ENCODE measurements at places on chromosomes 12 and 14.

DNA sequence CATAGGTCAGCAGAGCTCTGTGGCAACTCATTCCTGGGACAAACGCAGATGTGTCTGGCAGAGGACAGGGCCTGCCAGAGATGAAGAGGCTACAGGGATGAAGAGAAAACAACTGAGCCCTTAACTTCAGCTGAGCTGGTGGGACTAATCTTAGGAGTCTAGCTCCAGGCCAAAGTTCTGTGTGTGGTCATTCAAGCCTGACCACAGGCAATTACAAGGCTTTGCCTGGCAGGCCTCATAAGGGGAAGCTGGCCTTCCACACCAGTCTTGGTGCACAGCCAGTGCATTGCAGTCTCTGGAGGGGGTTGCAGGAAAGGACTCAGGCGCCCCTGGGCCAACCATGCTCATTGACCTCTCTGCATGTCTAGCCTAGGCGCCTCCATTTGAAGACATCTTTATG, 127.6 kb upstream of the DAAM1 start:
- no peaks in the 10 kb centered on the region for H3K36me3 ChIP-seq
- DNase-seq: no peak
- H3K27me3 ChIP-seq: no peaks in the 10 kb centered on the region
- H3K4me1 ChIP-seq: no peaks in the 10 kb centered on the region
- H3K4me3 ChIP-seq: no peak overlapping the region
- no peak overlapping the region for H3K27ac ChIP-seq

DNA sequence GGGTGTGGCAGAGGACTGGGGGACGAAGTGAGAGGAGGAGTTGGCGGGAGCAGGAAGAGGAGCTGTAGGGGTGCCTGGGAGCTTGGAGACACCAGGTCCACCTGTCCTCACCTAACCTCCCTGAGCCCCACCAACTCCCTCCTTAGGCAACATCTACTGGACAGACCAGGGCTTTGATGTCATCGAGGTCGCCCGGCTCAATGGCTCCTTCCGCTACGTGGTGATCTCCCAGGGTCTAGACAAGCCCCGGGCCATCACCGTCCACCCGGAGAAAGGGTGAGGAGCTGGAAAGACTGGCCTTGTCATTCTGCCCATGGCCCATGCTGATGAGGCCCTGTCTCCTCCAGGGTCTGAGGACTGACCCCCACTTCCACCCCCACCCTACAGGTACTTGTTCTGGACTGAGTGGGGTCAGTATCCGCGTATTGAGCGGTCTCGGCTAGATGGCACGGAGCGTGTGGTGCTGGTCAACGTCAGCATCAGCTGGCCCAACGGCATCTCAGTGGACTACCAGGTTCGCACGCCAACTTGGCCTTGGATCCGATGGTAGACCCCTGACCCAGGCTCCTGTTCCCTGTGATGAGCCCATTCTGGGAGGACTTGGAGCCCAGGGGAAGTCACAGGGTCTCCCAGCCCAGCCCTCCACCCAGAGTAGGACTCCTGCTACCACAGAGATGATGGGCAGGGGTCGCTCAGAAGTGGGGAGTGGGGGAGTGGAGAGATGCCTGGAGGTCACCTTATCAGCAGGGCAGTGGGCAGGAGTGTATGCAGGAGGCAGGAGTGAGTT, 32.5 kb upstream of the NXPH4 start:
- H3K27me3 ChIP-seq: no peaks in the 10 kb centered on the region
- H3K4me1 ChIP-seq: peaks cover 5% of the 10 kb centered on the region
- H3K4me3 ChIP-seq: no peak overlapping the region
- H3K36me3 ChIP-seq: no peaks in the 10 kb centered on the region

- no peak overlapping the region for H3K27ac ChIP-seq
- no peaks in the 10 kb centered on the region for H3K27me3 ChIP-seq
- H3K4me3 ChIP-seq: no peak overlapping the region
Observed at GRCh38 chr14:79569072-79569471, 642.2 kb downstream of the DIO2 start.

- no peak overlapping the region for H3K4me3 ChIP-seq
- H3K4me1 ChIP-seq: peaks cover 23% of the 10 kb centered on the region
- H3K36me3 ChIP-seq: no peaks in the 10 kb centered on the region
- peak; percentile 22 for DNase-seq
- H3K27ac ChIP-seq: no peak overlapping the region
- no peaks in the 10 kb centered on the region for H3K27me3 ChIP-seq
Observed at GRCh38 chr14:55446127-55446736, 5.8 kb upstream of the TBPL2 start.

- peaks cover 3% of the 10 kb centered on the region for H3K4me1 ChIP-seq
- no peaks in the 10 kb centered on the region for H3K36me3 ChIP-seq
- H3K27me3 ChIP-seq: peaks cover 1% of the 10 kb centered on the region
- no peak for DNase-seq
Observed at GRCh38 chr14:77088219-77088618, 9.8 kb upstream of the CIPC start.

GRCh38 chr14:20499108-20499507, 6.2 kb upstream of the RNASE10 start:
- peaks cover 3% of the 10 kb centered on the region for H3K27me3 ChIP-seq
- no peaks in the 10 kb centered on the region for H3K36me3 ChIP-seq
- no peak overlapping the region for H3K27ac ChIP-seq
- H3K4me3 ChIP-seq: no peak overlapping the region

- H3K36me3 ChIP-seq: peaks cover 58% of the 10 kb centered on the region
- H3K4me3 ChIP-seq: peak overlapping the region; percentile 58
- peak overlapping the region; percentile 64 for H3K27ac ChIP-seq
- H3K4me1 ChIP-seq: peaks cover 34% of the 10 kb centered on the region
- no peak for DNase-seq
Observed at GRCh38 chr12:8946733-8947132, 2.7 kb downstream of the M6PR start.

DNA sequence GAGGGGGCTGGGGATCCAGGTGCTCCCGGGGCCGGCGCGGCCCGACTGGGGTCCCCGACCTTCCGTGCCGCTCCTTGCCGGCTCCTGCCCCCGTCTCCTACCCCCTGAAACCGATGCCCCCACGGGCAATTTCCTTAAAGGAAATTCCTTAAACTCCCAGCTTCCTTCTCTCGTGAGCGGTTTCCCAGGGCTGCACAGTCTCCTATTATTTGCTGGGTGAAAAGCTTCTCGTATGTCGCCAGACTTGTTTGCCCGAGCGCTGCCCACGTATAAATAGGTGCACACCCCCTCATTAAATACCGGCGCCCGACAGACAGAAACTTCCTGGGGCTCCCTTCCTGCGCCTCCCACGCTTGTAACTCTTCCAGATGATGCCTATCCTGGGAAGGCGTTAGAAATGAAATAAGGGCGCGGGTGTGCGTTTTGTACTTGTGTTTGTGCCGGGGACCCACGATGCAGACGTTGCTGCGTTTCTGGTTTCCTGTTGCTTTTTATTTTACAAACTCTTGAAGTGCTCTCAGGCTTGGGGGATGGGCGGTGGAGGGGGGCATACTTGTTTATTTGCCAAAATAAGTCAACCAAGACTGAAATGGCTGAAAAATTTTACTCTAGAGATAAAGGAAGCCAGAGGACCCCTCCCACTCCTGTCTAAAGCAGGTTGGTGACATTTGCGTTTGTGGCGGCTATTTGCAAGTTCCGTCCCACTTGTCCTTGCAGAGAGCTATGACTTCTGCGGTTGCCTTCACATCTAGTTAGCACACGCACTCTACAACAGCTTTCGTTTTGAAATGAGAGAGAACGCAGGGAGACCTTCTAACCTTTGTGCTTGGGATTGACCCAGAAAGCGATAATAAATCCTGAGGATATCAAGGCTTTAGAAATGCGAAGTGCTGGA, 1.0 kb downstream of the HIP1R start:
- peaks cover 14% of the 10 kb centered on the region for H3K27me3 ChIP-seq
- peak; percentile 59 for DNase-seq
- peaks cover 23% of the 10 kb centered on the region for H3K4me1 ChIP-seq
- peak overlapping the region; percentile 85 for H3K27ac ChIP-seq

DNA sequence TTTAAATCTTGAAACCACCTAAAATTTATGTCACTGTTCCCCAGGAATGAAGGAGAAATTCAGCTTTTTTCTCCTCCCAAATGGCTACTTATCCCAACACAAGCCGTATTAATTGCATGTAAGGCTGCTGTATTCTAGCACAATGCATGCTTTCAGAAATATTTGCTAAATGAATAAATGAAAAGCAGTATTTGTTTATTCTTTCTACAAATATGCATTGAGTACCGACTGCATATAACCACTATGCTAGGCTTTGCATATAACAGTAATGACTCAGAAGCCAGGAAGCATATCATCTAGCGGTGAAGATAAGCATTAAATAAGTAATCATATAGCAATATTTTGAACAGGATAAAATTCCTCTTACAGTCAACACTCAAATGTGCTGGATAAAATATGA, 5.7 kb upstream of the LRR1 start:
- peaks cover 23% of the 10 kb centered on the region for H3K4me1 ChIP-seq
- no peak overlapping the region for H3K27ac ChIP-seq
- DNase-seq: no peak
- H3K36me3 ChIP-seq: no peaks in the 10 kb centered on the region
- H3K4me3 ChIP-seq: no peak overlapping the region

Measured in activated T-helper 2 cell treated with anti-CD3 and anti-CD28 coated beads, Interferon-gamma antibody, Interleukin-2, Interleukin-4, amounts not matched to agents 10 μg/mL and 5 μg/mL and 100 μg/mL, durations not matched to agents 14 hours and 24 hours and 36 hours (primary cell).